ENCODE measurements at places on chromosomes 13 and 19.

GRCh38 chr19:1401138-1401888 lies at the start of gene GAMT:
Gene GAMT, minus strand, starts transcription at chr19:1401542. Its CDS starts 66 bp downstream, at chr19:1401476.
- peak; percentile 49 for DNase-seq

- no peak for DNase-seq
These were observed 139.1 kb upstream of the TRPC4 start for GRCh38 chr13:38008636-38009035.

- DNase-seq = no peak
These were observed 246.5 kb upstream of the ARGLU1 start for GRCh38 chr13:106814463-106814862.

- no peak for DNase-seq
These were observed 402.7 kb downstream of the TBC1D4 start for GRCh38 chr13:75079226-75079625.

DNA sequence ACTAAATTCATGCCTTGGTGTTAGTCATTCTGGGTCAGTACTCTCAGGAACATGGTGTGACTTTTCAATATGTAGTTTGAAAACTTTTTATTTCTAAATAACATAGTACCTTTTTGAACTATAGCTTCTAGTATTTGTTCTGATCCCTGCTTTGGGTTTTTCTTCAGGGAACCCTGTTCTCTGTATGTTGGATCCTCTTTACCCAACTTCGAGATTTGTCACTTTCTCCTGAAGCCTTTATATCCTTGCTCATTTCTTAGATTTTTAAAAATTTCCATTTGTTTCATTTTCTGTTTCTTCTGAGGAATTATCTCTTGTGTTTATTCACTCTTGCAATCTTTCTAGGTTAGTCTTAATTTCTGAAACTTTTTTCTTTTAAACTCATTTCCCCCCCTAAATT lies 12.4 kb upstream of the CHST8 start:
- no peak for DNase-seq

DNA sequence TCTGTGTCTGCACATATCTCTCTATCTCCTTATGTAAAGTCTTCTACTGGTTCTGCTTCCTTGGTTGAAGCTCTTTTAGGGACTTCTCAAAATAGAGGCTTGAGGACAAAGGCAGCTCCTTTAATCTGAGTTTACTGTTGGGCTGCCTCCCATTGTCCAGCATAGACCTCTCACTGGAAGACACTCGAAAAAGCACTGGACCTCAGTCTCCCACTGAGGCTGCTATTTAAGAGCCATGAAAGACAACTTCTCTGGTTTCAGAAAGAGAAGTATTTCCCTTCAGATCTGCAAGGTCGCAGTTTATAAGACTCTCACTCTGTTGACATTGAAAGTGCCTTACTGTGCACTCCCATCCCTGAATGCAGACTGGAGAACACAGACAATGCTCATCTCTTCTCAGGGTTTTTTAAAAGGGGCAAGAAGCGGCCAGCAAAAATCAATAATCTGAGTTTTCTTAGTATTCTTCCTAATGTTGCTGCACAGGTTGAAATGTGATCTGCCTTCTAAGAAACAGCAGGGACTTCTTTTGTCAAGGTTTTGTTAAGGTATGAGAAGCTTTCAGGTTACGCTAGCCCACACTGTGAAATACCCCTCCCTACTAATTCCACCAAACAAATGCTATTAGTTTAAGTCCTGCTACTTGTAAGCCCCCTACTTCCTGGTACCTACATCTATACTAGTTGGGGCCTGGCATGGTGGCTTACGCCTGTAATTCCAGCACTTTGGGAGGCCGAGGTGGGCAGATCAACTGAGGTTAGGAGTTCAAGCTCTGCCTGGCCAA lies 450.0 kb upstream of the SLC10A2 start:
- DNase-seq = no peak

- DNase-seq = no peak
These were observed 16.8 kb upstream of the SLC35E1 start for GRCh38 chr19:16588824-16589577.

- DNase-seq = no peak
These were observed 39.4 kb upstream of the DGKH start for GRCh38 chr13:42009057-42009456.

- no peak for DNase-seq
These were observed 219.1 kb upstream of the NBEA start for GRCh38 chr13:34722922-34723321.

DNA sequence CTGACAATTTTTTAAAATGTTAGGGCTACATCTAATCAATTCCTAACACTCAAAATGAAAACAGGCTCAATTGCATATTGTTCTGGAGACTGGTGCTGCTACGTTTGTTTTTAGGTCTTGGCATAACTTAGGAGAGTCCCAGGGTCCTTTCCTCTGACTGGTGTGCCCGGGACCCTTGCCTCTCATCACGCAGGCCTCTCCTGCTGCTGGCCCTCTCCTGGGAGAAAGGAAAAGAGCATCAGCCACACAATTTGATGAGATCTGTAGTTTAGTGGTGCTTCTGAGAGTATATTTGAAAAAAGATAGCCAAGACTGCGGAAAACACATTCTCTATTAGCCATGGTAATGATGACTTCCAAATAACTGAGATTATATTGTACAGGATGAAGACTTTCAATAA lies 380.0 kb downstream of the KLF12 start:
- no peak for DNase-seq

DNA sequence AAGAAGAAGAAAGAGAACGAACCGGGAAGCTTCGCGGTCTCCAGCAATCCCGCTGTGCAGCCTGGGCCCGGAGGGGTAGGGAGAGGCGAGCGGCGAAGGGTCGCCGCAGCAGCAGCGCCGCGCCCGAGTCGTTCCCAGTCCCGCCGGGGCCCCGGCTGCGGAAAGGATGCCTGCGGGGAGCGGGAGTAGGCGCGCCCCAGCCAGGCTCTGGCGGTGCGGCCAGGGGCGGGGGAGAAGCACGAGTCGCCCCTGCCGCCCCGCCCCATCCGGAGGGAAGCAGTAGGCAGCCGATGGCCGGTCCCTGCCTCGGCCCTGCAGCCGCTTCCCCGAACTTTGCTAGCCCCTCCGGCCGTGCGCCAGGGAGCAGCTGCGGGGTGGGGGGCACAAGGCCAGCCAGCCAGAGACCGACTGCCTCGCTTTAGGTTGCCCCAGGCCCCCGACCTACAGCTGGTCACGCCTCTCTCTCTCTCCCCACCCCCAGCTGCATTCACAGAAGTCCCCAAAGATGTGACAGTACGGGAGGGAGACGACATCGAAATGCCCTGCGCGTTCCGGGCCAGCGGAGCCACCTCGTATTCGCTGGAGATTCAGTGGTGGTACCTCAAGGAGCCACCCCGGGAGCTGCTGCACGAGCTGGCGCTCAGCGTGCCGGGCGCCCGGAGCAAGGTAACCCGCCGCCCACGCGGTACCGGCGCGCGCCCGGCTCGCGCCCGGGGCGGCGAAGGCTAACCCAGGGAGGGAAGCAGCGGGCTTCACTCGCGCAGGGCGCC lies 1.1 kb downstream of the VSTM2B start:
- DNase-seq = no peak

DNA sequence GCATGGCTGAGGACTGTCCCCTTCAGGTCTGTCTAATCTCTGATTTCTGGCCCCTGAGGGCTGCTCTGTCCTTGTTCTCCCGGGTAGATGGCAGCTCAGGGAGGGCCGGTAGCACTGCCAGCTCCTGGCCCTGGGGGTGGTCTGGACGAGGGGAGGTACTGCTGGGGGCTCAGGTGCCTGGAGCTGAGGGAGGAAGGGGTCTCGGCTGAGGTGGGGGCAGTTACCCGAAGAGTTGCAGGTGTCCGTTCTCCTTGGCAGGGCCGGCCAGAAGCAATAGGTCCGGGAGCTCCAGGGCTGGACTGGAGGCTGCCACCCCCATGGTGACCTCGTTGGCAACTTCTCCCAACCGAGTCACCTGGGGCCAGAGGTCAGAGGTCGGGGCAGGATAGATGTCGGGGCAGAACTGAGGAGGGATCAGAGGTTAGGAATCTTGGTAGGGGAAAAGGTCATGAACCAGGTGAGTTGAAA lies 1.2 kb upstream of the EMC10 start:
- DNase-seq = no peak

DNA sequence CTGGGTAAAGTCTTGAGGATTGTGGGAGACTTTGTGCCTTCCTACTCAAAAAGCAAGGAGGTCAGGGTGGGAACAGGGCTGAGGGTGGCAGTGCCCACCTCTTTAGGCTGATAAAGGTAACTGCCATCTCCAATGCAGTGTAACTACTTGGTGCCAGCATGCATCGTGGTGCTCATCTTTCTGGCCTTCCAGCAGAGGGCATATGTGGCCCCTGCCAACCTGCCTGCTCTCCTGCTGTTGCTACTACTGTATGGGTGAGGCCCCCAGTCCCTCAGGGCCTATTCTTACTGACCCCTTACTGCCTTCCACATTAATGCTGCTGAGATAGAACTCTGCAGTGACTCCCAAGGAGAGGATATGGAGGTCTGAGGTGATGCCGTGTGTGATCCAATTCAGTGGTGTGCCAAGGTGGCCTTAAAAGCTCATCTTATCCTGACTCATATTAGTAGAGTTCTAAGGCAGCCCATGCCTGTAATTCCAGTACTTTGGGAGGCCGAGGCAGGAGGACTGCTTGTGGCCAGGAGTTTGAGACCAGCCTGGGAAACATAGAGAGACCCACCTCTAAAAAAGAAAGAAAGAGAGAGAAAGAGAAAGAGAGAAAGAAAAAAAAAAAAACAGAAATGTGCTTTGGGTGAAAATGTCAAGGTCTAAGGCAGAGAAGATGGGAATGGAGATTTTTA lies 9.7 kb upstream of the ARHGAP45 start:
- DNase-seq = no peak

DNA sequence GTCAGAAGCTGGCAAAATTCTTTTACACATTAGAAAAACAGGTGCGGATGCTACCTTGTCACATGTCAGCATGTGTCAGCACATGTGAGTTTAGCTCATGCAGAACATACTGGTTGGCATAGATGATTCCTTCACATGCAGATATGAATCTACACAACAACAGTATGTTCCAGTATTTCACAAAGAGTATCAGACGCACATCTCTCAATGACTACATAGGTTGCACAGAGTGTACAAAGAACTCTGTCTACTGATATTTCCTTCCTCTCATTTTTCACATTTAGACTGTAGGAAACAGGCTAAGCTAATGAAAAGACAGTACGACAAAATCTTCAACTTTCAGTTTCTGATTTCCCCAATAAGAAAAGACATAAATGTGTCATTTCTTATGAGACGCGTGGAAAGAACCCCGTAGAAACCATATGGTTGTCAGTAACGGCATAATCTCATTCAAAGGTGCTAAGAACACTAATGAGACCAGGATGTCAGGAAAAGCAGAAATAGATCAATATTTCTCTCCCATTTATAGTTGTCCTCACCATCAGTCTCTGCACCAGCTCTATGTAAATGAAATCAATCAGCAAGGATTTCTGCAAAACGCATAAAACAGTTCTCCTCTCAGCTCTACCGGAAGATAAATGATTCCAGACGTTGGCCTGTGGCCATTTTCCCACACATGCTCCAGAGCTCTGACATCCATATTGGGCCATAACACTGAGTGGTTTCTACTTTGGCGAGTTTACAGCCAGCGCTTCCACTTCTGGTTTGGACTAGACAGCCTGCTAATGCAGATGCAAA lies 81.2 kb downstream of the STARD13 start:
- DNase-seq = no peak

GRCh38 chr19:38228005-38228377 lies 4.0 kb upstream of the DPF1 start:
- no peak for DNase-seq

GRCh38 chr13:68588623-68589022 lies 1358.5 kb upstream of the PCDH9 start:
- DNase-seq = no peak

DNA sequence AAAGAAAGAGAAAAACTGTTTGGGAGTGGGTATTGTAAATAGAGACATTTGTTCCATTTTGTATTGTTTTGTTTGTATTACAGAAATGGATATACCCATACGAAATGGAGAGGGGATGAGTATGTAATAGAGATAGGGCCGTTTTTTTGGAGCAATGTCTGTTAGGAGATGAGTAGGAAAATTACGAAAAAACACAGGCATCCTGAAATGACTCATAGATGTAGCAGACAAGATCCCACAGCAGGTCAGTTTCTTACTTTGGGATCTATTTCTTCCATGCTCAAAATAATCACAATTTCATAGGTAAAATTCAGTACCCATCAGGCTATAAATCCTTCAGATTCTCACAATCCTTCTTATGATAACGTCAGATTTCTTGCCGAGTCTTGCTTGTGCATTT lies 779.4 kb upstream of the SLITRK1 start:
- no peak for DNase-seq

GRCh38 chr19:50546527-50547221 lies 21.6 kb downstream of the LRRC4B start:
- no peak for DNase-seq

GRCh38 chr13:35716186-35716585 lies 239.7 kb upstream of the MAB21L1 start:
- DNase-seq = no peak

DNA sequence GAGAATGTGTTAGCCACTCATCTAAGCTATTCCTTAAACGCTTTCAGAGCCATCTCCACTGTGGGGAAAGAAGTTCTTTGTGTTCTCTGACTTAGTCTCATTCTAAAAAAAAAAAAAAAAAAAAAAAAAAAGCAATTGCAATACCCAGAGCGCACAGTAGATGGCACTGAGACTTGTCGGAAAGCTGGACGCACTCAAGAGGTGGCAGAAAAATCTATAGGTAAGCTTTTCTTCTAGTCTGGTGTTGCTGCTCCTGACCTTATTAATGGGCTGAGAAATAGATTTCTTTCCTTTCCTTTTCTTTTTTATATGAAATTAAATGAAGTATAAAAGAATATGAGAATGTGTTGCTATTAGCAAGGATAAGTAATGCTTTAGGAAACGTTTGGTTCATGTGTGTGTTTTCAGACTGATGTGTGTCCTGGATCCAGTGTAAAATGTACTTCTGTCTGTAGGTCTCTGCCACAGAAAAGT lies 4.7 kb upstream of the GJB2 start:
- DNase-seq = no peak

DNA sequence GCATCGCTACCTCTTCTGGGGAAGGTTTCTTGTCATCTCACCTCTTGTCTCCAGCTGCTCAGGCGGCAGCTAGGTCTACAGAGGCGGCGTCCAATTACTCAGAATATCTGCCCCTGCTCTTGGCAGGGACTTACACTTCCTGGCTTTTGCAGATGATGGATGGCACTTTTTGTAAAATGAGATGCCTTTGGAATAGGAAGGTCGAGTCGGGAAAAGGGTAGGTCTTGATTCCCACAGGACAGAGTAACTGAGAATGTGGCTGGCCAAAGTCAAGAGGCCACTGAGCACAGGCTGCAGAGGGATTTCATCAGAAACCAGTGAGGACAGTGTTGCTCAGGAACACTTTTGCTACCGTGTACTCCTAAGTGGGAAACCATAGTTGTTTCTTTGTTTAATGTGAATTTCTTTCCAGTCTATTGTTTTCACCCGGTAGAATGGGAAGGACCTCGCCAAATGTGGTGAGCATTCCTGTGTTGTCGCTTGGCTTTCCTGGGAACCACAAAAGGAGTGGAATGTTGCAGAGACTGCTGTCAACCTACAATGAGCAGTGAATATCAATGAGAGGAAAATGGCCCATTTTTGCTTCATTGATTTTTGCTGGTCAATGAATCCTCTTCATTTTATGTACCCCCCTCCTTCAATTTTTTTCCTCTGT lies 383.7 kb downstream of the HS6ST3 start:
- no peak for DNase-seq

GRCh38 chr19:48370955-48371354 lies 6.8 kb downstream of the SYNGR4 start:
- DNase-seq = no peak

- no peak for DNase-seq
These were observed 28.0 kb upstream of the WASF3 start for GRCh38 chr13:26529441-26529840.
